ENCODE measurements at places on chromosomes 2 and 18. TPM values are rescaled to one million over a fixed set of nuclear protein-coding genes. Genes with fewer than 3 reads are reported as not detected.

GRCh38 chr2:19607400-19607799, 249.0 kb upstream of the OSR1 start:
- no peak for DNase-seq

DNA sequence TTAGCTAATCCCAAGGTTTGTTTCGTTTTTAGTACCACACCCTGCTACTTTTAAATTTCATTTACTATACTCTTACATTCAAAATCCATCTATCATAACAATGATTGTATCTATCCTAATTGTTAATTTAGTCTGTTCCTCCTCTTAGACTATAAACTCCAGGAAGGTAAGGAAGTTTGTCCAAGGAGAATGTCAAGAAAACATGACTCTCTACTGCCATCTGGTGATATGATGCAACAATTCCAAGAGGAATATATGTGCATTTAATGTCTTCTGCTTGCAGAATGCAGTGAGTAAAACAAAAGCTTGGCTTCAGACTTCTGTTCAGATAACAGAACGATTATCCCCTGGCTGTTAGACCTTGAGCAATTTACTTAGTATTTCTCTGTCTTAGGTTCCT, 1267.1 kb downstream of the LRP1B start:
- no peak for DNase-seq

GRCh38 chr18:58338141-58338540, 290.8 kb downstream of the ALPK2 start:
- no peak for DNase-seq

GRCh38 chr2:145007093-145007959, 487.4 kb upstream of the ZEB2 start:
- DNase-seq, result no peak

DNA sequence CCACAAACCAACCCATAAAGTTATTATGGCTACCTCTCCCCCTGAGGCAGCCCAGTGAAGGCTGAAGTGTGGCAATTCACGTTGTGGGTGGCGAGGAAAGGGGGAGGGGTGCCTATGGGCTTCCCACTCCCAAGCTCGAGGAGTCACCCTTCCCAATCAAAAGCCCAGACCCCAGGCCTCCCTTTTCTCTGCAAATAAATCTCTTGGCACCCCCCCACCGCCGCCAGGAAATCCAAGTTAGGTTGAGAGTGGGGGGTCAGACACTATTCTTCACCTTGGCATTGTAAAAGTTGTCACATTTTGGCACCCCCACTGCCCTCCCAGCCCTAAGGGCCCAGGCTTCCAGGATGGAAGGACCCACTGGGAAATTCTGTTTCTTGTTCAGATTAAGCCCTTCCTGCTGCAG, 6.9 kb downstream of the ANKRD53 start:
- no peak for DNase-seq

DNA sequence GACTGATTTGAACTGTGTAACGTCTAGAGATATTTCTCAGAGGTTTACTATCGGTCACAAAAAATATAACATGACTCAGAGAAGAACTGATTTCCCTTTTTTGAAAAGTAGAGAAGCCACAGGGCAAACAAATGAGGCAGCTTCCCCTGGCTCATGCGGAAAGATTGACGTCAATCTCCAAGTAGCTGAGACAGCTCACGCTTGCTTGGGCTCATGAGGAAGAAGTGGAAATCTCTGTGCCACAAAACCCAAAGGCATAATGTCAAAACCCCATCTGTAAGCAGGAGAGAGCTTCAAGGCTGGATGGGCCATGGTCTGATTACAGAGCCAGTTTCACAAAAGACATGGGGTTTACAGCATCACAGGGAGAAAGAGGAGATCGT, 188.1 kb downstream of the ARL4C start:
- no peak for DNase-seq

GRCh38 chr2:33086400-33087015, 139.8 kb downstream of the LTBP1 start:
- no peak for DNase-seq

The KLHL41 gene
- not detected for polyA plus RNA-seq

The POTEI gene
- 0.20 TPM for polyA plus RNA-seq

The REG3G gene
- polyA plus RNA-seq, result not detected

The SLC16A14 gene
- polyA plus RNA-seq, result 2.8 TPM

Measured in H1 (cell line).